Neuronal stem cell (in vitro differentiated cells): ENCODE measurements at places on chromosomes 7 and 10.

- peaks cover 31% of the 10 kb centered on the region for H3K27me3 ChIP-seq
- H3K4me3 ChIP-seq = no peak overlapping the region
- H3K27ac ChIP-seq = no peak overlapping the region
- peaks cover 16% of the 10 kb centered on the region for H3K4me1 ChIP-seq
Measured at GRCh38 chr7:521221-522070, 1.8 kb upstream of the PDGFA start.

DNA sequence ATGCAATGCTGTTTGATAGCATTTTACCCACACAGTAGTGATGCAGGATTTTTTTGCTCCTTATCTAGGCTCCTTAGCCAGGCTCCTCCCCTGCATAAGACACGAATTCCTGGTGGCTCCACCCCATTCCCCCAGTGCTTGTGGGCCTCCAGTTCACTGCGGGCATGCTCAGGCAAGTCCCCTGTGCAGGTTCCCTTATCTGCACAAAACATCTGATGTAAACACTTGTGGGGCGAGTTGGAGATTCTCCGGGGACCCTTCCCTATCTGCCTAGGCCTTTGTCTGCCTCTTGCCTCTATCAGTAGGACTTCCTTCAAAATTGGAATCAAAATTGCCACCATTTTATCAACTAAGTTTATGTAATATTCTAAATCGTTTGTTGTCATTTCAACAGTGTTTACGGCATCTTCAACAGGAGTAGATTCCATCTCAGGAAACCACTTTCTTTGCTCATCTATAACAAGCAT is 5.4 kb upstream of the STK17A start:
- peaks cover 2% of the 10 kb centered on the region for H3K4me1 ChIP-seq
- H3K27me3 ChIP-seq = no peaks in the 10 kb centered on the region
- DNase-seq = no peak
- peak overlapping the region; percentile 31 for H3K27ac ChIP-seq
- H3K36me3 ChIP-seq = no peaks in the 10 kb centered on the region
- H3K4me3 ChIP-seq = no peak overlapping the region

GRCh38 chr7:13911909-13912308 is 77.6 kb downstream of the ETV1 start:
- H3K36me3 ChIP-seq = peaks cover 37% of the 10 kb centered on the region
- DNase-seq = no peak
- no peak overlapping the region for H3K4me3 ChIP-seq
- peaks cover 6% of the 10 kb centered on the region for H3K4me1 ChIP-seq

GRCh38 chr10:6892864-6893263 is 312.8 kb upstream of the PRKCQ start:
- no peaks in the 10 kb centered on the region for H3K27me3 ChIP-seq
- no peak for DNase-seq
- H3K27ac ChIP-seq = no peak overlapping the region
- no peak overlapping the region for H3K4me3 ChIP-seq

DNA sequence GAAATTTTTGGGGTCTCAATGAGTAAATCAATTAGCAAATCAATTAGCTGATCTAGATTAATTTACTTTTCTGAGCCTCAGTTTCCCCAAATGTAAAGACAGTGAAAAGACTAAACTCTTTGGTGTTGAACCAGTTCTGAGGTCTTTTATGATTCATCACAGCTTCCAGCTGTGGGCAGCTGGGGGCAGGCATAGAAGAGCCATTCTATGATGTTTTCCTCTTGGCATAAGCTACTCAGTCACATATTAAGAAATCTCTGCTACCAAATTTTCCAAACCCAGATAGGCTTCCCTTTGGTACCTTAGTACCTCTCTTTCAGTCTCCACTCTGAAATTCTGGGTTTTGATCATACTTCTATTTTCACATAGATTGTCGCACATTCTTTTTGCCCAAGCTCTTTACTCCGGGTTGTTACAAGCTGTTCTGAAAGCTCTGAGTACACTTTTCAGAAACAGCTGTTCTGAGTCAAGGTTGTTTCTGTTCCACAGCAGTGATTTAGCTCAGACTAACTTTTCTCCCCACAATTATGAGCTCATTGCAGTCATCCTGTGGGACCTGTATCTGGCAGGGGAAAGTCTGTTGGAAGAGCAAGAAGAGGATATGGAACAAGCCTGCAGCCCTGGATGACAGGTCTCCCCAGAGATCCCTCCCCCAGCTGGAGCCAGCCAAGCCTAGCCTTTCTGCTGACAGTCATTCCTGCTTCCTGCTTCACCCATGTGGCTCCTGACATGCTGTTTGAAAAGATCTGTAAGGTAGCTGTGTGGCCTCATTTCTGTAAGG is 599.6 kb upstream of the GHITM start:
- H3K4me1 ChIP-seq = peaks cover 25% of the 10 kb centered on the region
- H3K27me3 ChIP-seq = no peaks in the 10 kb centered on the region
- H3K27ac ChIP-seq = no peak overlapping the region
- no peak for DNase-seq
- H3K36me3 ChIP-seq = no peaks in the 10 kb centered on the region

DNA sequence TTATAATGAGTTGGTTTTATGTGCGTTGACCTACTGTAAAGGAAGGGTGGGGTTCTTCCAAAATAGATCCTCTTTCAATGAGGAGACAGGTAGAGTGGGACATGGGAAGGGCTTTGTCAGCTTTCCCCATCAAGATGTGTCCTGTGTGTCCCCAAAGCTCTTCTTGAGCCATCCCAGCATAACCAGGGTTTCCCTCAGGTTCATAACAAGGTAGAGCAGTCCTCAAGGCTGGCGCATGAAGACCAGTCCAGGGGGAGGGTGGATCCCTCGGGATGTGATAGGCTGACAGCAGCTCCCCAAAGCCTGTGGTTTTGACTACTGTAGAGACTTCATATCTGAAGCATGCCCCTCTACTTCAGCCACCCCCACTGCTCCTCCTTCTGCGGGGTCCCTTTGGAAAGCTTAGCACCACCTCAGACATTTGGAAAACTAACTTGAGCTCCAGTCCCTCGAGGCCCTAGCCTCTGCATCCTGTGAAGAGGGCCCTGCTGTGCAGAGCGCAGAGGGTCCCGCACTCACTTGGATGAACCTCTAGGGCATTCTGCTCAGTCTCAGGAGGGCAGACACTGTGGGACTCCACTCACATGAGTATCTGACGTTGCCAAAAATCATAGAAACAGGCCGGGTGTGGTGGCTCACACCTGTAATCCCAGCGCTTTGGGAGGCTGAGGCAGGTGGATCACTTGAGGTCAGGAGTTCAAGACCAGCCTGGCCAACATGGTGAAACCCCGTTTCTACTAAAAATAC is 1.1 kb upstream of the GIMAP8 start:
- peaks cover 49% of the 10 kb centered on the region for H3K27me3 ChIP-seq
- peaks cover 4% of the 10 kb centered on the region for H3K4me1 ChIP-seq
- H3K27ac ChIP-seq = no peak overlapping the region
- no peaks in the 10 kb centered on the region for H3K36me3 ChIP-seq

DNA sequence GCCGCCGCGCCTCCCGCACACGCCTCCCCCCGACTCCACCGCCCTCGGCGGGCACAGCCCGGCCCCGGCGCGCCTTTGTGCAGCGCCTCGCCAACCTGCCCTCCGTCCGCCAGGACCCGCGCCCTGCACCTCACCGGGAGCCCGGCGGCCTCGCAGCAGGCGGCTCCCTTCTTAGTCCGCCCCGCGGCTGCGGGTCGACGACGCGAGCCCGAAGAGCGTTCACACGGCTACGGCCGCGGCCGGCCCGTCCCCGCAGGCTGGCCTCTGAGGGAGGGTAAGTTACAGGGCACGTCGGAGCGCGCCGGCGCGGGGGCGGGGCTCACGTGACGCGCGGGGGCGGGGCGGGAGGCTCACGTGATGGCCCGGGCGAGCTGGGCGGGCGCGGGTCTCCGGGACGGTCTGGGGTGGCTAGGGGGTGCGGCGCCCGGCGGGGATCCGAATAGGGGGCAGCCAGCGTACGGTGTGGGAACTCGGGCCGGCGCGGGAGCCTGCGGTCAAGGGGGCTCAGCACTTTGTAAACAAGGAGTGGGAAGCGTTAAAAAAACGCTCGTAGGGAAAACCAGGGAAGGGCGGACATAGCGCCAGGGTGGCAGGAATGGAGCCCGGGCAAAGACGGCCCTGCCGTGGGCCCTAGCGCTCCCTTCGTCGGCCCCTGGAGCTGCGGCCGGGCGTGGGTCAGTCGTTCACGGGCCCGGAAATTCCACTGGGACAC is at the start of gene ARHGAP12:
ARHGAP12 (minus strand) TSS at position 283 of the 712 bp plus-strand sequence. CDS start 19,976 bp downstream, outside the sequence.
- H3K27me3 ChIP-seq = no peaks in the 10 kb centered on the region
- peaks cover 14% of the 10 kb centered on the region for H3K4me1 ChIP-seq
- H3K27ac ChIP-seq = peak within 1 kb of the TSS; percentile 98
- H3K4me3 ChIP-seq = peak within 1 kb of the TSS; percentile 100
- DNase-seq = peak; percentile 88
- no peaks in the 10 kb centered on the region for H3K36me3 ChIP-seq

GRCh38 chr10:13308096-13308495 is 8.2 kb upstream of the PHYH start:
- no peaks in the 10 kb centered on the region for H3K4me1 ChIP-seq
- H3K27me3 ChIP-seq = no peaks in the 10 kb centered on the region
- no peak for DNase-seq

- H3K27ac ChIP-seq = no peak overlapping the region
- no peaks in the 10 kb centered on the region for H3K27me3 ChIP-seq
- no peak for DNase-seq
- no peaks in the 10 kb centered on the region for H3K36me3 ChIP-seq
- H3K4me3 ChIP-seq = no peak overlapping the region
Measured at GRCh38 chr10:128764190-128764589, 638.0 kb upstream of the MKI67 start.

- peaks cover 9% of the 10 kb centered on the region for H3K4me1 ChIP-seq
- H3K4me3 ChIP-seq = no peak overlapping the region
- H3K27ac ChIP-seq = no peak overlapping the region
- H3K36me3 ChIP-seq = peaks cover 50% of the 10 kb centered on the region
- DNase-seq = no peak
Measured at GRCh38 chr7:100367676-100368613, 5.3 kb upstream of the PILRA start.

DNA sequence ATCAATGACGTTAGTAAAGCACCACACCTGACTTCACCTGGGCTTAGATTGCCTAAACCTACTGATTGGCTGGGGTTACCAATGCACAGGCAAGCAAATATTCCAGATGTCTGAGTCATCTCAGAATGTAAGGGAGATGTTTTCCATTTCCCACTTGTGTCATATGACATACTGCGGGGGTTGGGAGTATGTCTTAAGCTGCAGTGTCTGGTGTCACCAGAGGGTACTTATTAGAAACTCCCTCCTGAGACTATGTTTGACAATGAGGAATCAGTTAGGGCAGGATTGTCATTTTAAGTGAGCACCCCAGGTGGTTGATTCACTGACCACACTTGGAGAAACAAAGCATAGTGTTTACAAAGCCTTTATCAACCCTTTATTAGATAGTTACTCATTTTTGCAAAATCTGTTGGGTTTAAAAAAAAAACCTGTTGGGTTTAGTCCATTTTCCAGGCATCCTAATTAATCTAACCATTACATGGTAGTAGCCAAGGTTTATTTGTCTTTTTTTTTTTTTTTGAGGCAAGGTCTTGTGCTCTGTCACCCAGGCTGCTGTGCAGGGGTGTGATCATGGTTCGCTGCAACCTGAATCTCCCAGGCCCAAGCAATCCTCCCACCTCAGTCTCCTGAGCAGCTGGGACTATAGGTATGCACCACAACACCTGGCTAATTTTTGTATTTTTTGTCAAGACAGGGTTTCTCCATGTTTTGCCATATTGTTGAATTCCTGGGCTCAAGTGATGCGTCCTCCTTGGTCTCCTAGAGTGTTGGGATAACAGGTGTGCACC is 72.5 kb downstream of the CDK6 start:
- H3K27me3 ChIP-seq = no peaks in the 10 kb centered on the region
- H3K27ac ChIP-seq = no peak overlapping the region
- H3K4me1 ChIP-seq = peaks cover 4% of the 10 kb centered on the region
- no peaks in the 10 kb centered on the region for H3K36me3 ChIP-seq

- H3K4me3 ChIP-seq = no peak overlapping the region
- no peak for DNase-seq
- H3K27me3 ChIP-seq = no peaks in the 10 kb centered on the region
- H3K27ac ChIP-seq = no peak overlapping the region
Measured at GRCh38 chr10:130233426-130233825, 97.2 kb downstream of the GLRX3 start.

GRCh38 chr10:56943221-56943755 is 582.2 kb upstream of the ZWINT start:
- DNase-seq = no peak
- H3K4me3 ChIP-seq = no peak overlapping the region
- H3K36me3 ChIP-seq = no peaks in the 10 kb centered on the region
- no peak overlapping the region for H3K27ac ChIP-seq
- H3K4me1 ChIP-seq = no peaks in the 10 kb centered on the region

- no peak overlapping the region for H3K27ac ChIP-seq
- no peak for DNase-seq
- H3K4me1 ChIP-seq = peaks cover 18% of the 10 kb centered on the region
- H3K36me3 ChIP-seq = peaks cover 3% of the 10 kb centered on the region
- H3K27me3 ChIP-seq = peaks cover 2% of the 10 kb centered on the region
- H3K4me3 ChIP-seq = no peak overlapping the region
Measured at GRCh38 chr7:139648391-139648861, 124.9 kb downstream of the CLEC2L start.

- H3K4me3 ChIP-seq = no peak overlapping the region
- peaks cover 3% of the 10 kb centered on the region for H3K4me1 ChIP-seq
- no peaks in the 10 kb centered on the region for H3K27me3 ChIP-seq
Measured at GRCh38 chr10:34721208-34721840, 93.8 kb downstream of the PARD3 start.

DNA sequence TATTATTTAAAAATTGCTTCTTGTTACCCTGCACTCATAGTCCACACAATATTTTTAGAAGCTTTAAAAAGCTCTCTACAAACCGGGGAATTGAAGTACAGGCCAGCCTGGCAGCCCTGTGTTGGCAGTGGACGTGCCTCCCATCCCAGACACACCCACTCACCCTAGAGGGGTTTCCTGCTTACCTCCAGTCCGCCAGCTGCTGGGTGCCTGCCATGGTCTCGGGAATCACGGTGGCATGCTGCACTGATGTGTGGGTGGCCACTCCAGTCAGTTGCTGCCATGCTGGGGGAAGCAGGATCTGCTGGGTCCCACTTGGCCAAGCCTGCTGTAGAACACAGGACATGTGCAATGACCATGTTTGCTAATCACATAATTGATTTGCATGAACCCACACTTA is 80.4 kb downstream of the CLEC2L start:
- peaks cover 19% of the 10 kb centered on the region for H3K36me3 ChIP-seq
- no peak overlapping the region for H3K27ac ChIP-seq
- DNase-seq = no peak
- H3K4me3 ChIP-seq = no peak overlapping the region
- no peaks in the 10 kb centered on the region for H3K4me1 ChIP-seq

- no peaks in the 10 kb centered on the region for H3K27me3 ChIP-seq
- no peaks in the 10 kb centered on the region for H3K4me1 ChIP-seq
- no peak overlapping the region for H3K27ac ChIP-seq
Measured at GRCh38 chr7:30146127-30146612, 11.4 kb downstream of the MTURN start.

- no peak overlapping the region for H3K4me3 ChIP-seq
- H3K36me3 ChIP-seq = peaks cover 7% of the 10 kb centered on the region
- peaks cover 4% of the 10 kb centered on the region for H3K4me1 ChIP-seq
- DNase-seq = peak; percentile 35
- H3K27me3 ChIP-seq = no peaks in the 10 kb centered on the region
Measured at GRCh38 chr7:69932034-69932628, 333.9 kb downstream of the AUTS2 start.
